ENCODE measurements at places on chromosomes 7 and 10. TPM values are rescaled to one million over a fixed set of nuclear protein-coding genes. Genes with fewer than 3 reads are reported as not detected.

- DNase-seq = no peak
Measured at GRCh38 chr7:27123477-27124053, 7.0 kb downstream of the HOXA4 start.

DNA sequence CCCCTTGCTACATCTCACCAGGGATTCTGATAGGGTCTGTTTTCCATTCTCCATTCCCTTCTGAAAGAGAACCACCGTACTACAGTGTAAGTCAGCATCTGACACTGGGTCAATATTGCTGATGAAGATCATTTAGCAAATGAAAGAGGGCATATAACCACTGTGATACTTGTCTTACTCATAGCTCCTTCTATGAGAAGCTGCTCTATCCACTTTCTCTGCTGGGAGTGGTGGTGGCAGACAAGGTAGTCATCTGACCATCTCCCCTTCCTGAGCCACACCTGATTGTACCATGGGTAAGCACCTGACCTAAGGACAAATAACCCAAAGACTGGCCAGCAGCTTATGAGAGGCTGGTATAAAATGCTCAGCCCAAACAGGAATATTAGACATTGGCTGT is 220.4 kb downstream of the DOCK4 start:
- no peak for DNase-seq

Gene FAM131B
- polyA plus RNA-seq = 1.8 TPM

Gene HMX2
- polyA plus RNA-seq = not detected

DNA sequence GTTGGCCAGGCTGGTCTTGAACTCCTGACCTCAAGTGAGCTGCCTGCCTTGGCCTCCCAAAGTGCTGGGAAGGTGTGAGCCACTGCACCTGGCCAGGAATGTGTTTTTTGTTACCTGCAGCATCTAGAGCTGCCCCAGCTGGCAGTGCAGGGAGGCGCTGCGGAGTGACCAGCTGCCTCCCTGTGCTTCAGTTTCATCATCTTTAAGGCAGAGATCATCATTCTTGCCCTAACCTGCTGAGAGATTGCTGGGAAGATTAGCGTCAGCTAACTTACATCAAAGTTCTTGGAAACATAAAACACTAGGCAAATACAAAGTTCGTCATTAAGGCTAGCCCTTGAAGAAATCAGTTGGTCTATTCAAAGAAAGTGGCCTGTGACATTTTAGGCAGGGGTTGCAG is 2.3 kb downstream of the ZNF282 start:
- DNase-seq = no peak

DNA sequence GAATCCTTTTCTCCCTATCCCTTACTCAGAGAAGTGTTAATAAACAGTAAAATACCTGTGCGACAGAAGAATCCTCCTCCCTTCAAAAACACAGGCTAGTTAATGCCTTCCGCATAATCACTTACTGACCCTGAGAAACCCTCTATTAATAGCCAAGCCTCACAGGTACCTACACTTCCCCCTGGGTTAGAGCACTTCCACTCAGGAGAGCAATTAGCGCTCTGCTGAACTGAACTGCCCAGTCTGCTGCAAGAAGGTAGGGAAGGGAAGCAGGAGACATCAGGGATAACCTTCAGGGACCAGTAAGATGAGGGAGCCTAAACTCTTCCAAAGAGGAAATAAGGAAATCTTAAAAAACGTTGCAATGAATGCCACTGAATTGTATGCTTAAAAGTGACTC is 39.6 kb downstream of the KIAA1549 start:
- DNase-seq = no peak

DNA sequence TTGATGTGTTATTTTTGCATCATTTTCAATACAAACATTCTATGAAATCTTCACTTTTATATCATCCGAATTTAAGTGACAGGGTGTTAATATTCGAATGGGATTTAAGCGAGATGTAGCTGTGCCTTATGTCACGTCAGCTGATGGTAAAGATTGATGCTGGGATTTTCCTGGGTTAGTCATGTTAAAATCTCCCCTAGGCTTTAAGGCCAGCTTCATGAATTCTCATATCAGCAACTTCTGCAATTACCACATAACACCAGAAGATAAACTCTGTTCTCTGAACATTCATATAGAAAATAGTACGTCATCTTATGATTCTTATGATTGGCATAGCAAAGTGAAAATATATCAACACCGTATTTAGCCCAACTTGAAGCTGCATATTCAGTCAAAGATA is 669.2 kb downstream of the PCDH15 start:
- DNase-seq = no peak

- no peak for DNase-seq
Measured at GRCh38 chr7:134696261-134696660, 49.6 kb downstream of the BPGM start.

DNA sequence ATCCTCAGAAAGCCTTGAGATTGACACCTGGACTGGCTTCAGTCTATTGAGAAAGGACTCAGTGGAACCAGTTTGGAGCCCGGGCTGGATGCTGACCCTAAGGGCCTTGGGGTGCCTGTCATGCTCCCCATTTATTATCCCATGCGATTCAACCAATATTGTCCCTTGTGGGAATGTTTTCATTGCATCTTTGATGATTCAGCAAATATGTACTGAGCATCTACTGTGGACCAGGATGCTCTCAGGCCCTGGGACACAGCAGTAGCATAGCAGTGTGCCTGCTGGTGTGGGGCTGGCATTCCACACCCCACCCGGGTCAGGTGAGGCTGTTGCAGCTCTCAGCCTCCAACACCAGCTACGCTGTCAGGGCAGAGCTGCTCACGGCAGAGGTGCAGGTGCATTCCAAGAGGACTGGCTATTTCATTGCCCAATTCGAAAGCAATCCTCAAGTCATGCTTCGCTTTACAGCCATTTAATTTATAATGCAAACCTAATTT is 586.0 kb downstream of the TCERG1L start:
- DNase-seq = no peak

DNA sequence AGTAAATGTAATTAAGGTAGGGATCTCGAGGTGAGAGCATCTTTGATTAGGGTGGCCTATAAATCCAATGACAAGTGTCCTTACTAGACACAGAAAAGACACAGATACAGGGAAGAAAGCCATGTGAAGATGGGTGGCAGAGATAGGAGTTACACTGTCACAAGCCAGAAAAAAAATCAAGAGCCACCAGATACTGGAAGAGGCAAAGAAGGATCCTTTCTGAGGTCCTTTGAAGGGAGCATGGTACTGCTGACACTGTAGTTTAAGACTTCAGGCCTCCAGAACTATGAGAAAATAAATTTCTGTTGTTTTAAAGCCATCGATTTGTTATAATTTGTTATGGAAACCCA is 56.6 kb downstream of the MKLN1 start:
- DNase-seq = no peak

- no peak for DNase-seq
Measured at GRCh38 chr7:23462846-23463245, 7.4 kb downstream of the IGF2BP3 start.

- no peak for DNase-seq
Measured at GRCh38 chr7:26305090-26305868, 13.6 kb downstream of the SNX10 start.

Gene NPS
- not detected for polyA plus RNA-seq

- no peak for DNase-seq
Measured at GRCh38 chr10:132198381-132199181, 11.8 kb downstream of the DPYSL4 start.

DNA sequence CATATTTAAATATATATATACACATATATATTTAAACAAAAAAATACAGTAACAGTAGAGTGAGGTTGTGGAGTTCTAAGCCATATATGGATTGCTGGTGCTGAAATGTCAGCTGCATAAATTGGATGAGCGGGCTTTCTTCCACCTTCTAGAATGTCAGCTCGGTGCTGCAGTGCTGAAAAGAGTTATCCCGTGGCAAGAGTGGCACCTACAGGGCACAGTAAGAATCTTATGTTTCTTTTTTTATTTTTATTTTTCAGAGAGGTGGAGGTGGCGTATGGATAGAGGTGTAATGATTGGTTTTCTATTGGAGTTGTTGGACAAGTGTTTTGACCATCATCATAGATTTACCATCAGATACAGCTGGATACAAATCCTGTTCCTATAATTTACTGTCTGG is 86.2 kb upstream of the DYNC1I1 start:
- no peak for DNase-seq

GRCh38 chr7:70040970-70041766 is 442.9 kb downstream of the AUTS2 start:
- no peak for DNase-seq

GRCh38 chr10:100993986-100994708 is 5.5 kb upstream of the LZTS2 start:
- DNase-seq = no peak

Gene NEUROG3
- 0.12 TPM for polyA plus RNA-seq

Gene LRRC4
- 11.6 TPM for polyA plus RNA-seq

DNA sequence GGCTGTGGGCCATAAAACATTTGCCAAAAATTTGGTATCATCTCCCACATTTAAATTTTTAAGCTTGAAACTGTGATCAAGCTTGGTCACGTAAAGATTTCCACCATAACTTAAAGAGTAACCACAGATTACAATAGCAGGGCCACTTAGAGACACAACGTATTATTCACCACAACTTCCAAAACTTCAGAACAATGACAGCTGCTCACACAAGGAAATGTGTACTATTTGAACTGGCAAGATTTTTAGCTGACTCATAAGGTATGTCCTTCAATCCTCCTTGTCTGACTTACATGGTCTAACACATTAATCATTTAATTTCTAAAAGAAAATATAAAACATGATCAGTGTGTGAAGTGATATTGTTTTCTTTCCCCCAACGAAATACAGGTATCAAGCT is 234.5 kb downstream of the PARD3 start:
- DNase-seq = no peak

DNA sequence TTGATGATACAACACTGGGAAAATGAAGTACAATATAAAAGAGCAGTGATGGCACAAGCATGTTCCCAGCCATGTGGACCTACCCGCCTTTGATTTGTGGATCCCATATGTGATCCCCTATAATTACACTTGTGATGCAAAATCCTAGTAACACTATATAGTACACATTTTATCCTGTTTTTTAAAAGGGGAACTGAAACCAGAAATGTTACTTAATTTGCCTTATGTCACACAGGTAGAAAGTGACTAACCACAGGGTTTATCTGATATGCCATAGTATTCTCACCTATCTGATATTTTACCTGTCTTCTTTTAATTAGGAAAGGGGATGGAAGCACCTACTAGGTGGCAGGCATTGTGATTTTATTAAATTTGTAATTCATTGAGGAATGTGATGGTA is 35.0 kb downstream of the ARMC3 start:
- no peak for DNase-seq

GRCh38 chr7:2528481-2529095 is 9.0 kb downstream of the LFNG start:
- DNase-seq = no peak

- no peak for DNase-seq
Measured at GRCh38 chr10:99996671-99997648, 12.8 kb downstream of the DNMBP start.

Gene LRRC18
- polyA plus RNA-seq = 1.7 TPM

- DNase-seq = no peak
Measured at GRCh38 chr10:130687566-130687965, 551.4 kb downstream of the GLRX3 start.

Gene ADCY1
- 2.9 TPM for polyA plus RNA-seq
